Vagina (tissue), 2 donors: ENCODE measurements at places on chromosomes 7 and 10. TPM values are rescaled to one million over a fixed set of nuclear protein-coding genes. Genes with fewer than 3 reads are reported as not detected.

- no peak for DNase-seq
Observed at GRCh38 chr7:107090457-107090856, 46.0 kb downstream of the PRKAR2B start.

The SLC18A2 gene
- total RNA-seq, result 11.5 TPM

DNA sequence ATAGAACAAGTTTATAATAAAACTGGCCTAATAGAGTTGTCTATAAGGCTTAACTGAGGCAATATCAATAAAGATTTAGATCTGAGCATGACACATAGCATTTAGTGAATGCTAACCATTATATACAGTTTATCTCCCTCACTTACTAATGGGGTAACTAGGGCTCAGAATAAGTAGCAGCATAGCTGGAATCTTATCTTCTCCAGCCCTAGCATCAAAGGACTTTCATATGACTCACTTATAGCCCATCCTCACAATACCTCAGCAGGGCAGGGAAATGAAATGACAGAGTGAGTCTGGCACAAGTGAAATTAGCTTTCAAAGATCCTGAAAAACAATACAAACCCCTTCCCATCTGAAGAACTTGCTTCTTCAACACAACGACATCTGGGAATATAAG, 362.9 kb downstream of the KIF20B start:
- DNase-seq, result no peak

DNA sequence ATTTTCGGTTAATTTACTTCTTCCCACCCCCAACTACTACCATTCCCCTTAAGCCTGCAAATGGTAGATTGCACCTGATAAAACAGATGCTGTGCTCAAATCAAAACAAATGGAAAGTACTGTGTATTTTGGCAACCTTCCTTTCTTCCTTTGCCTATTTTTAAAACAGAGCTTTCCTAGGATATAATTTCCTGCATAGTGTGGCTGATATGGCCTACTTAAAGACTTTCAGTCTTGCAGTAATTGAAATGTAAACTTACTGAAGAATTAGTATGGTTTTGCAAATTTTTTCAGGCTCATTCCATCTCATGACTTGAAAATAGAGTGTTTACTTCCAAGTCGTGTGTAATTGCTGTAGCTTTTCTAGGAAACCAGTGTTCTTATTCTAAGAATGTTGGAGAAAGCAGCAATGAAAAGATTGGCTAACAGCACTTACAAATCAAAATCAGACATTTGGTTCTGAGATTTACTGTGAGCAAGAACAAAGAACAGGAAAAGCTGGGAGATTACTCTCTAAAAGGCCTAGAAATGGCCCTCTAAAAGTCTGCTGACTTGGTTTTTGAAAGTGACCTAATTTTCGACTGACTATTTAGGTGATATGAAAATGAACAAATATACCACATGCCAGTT, 52.0 kb downstream of the REEP3 start:
- DNase-seq, result no peak

DNA sequence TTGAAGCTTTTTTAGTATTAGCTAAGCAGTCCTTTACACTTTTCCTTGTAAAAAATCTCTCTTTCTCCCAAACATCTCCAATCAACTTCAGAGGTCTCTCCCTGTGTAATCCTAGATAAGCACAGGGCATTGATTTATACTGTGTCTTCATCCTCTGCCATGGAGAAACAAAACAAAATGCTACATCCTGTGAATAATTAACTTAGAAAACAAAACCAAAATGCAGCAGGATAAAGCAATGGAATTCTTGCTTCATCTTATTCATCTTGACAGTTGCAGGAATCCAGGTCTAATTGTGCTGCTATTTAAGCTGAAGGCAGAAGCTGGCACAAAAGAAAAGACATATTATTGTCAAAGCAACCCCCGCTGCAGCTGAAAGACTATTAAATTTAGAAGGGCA, 641.5 kb upstream of the SORCS1 start:
- no peak for DNase-seq

The DMBT1 gene
- total RNA-seq, result not detected
